D721Med (cell line): ENCODE measurements at places on chromosomes 1 and 21.

- no peak for DNase-seq
Measured at GRCh38 chr1:26787381-26787705, 407 bp upstream of the PIGV start.

GRCh38 chr1:29372108-29372507 is 135.8 kb downstream of the PTPRU start:
- DNase-seq = no peak

- DNase-seq = peak; percentile 20
Measured at GRCh38 chr1:197356723-197357533, 88.9 kb downstream of the CRB1 start.

- no peak for DNase-seq
Measured at GRCh38 chr1:155527677-155528076, 34.9 kb downstream of the ASH1L start.

- no peak for DNase-seq
Measured at GRCh38 chr1:203407296-203407695, 56.4 kb upstream of the FMOD start.

- no peak for DNase-seq
Measured at GRCh38 chr21:39317134-39318090, 4.0 kb upstream of the BRWD1 start.

GRCh38 chr1:243917177-243917862 is 67.3 kb upstream of the AKT3 start:
- DNase-seq = peak; percentile 65

DNA sequence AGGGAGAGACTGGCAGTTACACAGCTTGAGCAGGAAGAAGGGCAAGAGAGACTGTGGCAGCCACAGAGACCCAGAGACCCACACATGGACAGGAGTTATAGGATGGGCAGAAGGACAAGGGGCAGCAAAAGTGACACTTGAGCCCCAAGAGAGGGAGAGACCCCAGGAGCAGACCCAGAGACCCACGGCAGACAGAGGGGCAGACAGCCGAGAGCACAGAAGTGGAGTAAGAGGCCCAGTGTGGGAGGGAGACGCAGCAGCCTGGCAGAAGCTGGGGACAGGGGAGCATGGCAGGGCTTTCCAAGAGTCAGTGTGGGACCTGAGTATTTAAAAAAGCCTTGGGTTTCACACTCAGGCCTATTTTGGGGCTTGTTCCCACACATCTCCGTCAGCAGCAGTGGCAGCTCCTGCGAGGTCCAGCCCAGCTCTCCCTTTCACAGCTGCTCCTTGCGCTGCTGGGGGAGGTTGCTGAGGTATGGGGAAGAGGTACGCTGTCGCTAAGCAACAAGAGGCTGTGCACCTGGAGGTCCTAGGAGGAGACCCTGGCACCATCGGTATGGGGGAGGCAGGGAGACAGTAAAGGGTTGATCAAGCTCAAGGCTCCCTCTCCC is 9.0 kb upstream of the MEF2D start:
- DNase-seq = no peak

- no peak for DNase-seq
Measured at GRCh38 chr1:64060611-64061302, 142.7 kb upstream of the UBE2U start.

GRCh38 chr1:2335721-2336455 is 55.5 kb downstream of the MORN1 start:
- no peak for DNase-seq

GRCh38 chr1:235045921-235046601 is 82.6 kb downstream of the TOMM20 start:
- DNase-seq = peak; percentile 47

DNA sequence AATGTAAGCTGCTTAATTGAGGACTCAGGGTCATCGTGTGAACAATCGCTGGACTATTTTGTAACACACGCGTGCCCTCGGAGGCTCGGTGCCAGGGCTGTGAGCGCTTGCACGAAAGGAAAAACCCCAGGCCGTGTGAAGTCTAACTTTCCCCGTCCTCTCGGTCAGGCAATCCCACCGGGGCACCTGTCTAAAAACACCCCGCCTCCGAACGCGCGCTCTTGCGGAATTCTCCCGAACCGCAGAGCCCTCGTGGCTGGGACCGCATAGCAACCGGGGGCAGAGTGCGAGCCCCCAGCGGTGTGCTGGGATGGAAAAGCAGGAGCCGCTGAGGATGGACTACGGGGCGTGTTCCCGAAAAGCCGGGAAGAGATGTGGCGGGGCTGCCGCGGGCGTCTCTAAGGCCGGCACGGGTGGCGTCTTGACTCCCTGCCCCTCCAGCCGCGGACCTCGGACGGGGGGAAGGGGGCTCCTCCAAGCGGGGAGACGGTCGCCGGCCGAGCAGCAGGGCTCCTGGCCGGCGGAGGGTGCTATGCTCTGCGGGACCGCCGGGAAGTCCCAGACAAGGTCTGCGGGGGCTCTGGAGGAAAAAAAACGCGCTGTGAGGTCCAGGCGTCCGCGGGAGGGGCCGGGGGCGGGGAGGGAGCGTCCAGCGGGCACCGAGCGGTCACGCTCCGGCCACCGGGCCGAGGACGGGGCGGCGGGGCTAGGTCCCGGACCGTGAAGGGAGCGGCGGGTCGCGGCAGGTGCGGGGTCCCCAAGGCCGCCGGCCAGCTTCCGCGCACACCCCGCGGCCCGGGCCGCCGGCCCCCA is 936 bp downstream of the ZBTB21 start:
- no peak for DNase-seq

- DNase-seq = no peak
Measured at GRCh38 chr21:46005081-46005480, 23.5 kb downstream of the COL6A1 start.

DNA sequence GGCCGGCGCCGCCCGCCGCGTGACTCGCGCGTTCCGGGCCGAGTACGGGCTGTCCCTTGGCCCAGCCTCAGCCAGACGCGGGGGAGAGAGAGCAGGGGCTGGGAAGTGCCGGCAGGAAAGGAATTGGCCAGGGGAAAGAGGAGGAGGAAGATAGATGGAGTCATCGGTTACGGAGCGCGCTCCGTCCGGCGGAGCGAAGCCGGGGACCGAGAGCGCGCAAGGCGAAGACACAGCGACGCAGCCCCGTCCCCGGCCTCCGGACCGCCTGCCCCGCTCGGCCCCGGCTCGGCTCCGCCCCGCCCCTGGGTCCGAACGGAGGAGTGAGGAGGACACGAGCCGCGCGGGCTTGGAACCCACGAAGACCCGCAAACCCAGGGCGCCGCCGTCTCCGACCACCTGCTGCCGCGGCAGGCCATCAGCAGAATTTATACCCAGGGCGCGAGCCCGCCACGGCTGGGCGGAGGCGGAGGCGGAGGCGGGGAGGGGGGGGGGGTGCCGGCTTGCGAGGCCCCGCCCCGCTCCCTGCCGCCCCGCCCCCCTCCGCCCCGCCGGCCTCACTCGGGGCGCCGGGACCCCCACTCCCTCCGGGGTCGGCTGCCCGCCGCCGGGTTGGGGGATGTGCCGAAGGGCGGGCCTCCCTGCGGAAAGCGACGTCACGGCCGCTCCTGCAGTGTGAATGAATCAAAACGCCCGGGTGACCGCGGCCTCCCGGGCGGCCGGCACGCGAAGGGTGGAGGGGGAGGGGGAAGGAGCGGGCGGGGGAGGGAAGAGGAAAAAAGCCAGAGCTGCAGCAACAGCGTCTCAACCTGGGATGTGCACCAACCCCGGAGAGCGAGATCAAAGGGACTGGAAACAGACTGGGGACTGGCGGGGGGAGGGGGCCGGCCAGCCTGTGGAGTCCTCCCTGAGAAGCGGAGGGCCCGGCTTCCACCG is at the start of gene LHX4:
Gene LHX4, plus strand, starts transcription at position 782 of the 933 bp plus-strand sequence. CDS start 266 bp downstream, outside the sequence.
- DNase-seq = peak; percentile 93

- DNase-seq = no peak
Measured at GRCh38 chr1:76285578-76286135, 211.1 kb downstream of the ST6GALNAC3 start.

- no peak for DNase-seq
Measured at GRCh38 chr1:205435578-205436573, 14.0 kb upstream of the LEMD1 start.

GRCh38 chr1:6096243-6097116 is 50.8 kb downstream of the KCNAB2 start:
- no peak for DNase-seq

DNA sequence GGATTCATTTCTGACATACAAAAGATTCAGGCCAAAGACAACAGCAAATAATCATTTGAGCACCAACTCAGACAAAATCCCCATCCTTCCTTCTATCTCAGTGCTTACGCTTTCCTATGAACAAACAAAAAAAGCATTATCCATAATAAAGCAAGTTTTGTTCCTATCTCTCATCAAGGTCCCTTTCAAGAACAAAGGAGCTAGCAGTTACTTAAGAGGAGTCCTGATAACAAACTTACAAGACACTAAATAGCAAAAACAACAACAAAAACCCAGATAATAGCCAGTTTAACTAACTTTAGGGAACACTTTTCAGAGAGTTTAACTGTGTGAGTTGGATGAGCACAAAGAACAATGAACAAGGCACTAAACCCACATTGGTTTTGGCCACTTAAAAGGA is 10.5 kb downstream of the EVI5 start:
- no peak for DNase-seq

- DNase-seq = no peak
Measured at GRCh38 chr1:24501371-24502064, 1.1 kb upstream of the RCAN3 start.

- no peak for DNase-seq
Measured at GRCh38 chr1:110672753-110673108, 2.0 kb downstream of the KCNA3 start.

DNA sequence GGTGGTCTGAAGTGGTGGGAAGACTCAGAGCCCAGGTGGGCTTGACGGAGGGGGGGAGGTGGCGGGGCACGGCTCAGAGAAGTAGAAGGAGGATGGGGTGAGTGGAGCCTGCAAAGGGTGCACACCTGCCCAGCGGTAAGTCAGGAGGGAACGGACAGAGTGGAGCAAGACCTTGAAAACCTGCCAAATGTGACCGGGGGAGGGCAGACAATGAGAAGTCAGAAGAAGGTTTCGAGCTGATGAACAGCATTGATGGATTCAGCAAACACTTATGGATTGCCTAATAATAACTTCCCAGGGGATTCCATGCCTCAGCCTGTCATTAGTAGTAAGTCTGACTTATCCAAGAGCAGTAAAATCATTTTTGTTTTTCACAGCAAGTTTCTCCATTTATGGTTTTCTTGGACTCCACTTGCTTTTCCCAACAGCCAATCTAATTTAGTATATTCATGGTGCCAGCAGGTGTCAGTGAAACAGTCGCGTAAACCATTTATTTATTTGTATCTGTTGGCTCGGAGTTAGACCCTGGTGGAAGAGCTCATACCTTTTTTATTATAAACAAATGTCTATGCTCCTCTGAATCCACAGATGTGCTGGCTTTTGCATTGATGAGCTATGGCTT is 279.1 kb downstream of the PCP4 start:
- DNase-seq = no peak

DNA sequence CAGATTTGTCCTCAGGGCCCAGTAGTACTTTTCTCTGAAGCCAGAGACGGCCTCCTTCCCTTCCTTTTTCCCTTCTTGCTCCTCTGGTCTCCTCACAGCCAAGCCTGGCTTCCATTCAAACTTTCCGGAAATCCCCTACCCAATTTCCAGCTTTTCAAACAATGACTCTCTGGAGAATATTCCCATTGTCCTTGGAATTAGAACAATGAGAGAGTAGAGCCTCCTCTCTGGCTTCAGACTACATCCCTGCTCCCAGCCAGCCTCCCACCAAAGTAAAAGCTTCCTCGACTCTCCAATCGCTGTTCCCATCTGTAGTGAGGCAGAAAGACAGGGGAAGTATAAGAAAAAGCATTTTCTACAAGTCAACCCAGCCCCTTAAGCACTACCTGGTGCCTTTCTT is 77.7 kb upstream of the SOX13 start:
- DNase-seq = no peak

DNA sequence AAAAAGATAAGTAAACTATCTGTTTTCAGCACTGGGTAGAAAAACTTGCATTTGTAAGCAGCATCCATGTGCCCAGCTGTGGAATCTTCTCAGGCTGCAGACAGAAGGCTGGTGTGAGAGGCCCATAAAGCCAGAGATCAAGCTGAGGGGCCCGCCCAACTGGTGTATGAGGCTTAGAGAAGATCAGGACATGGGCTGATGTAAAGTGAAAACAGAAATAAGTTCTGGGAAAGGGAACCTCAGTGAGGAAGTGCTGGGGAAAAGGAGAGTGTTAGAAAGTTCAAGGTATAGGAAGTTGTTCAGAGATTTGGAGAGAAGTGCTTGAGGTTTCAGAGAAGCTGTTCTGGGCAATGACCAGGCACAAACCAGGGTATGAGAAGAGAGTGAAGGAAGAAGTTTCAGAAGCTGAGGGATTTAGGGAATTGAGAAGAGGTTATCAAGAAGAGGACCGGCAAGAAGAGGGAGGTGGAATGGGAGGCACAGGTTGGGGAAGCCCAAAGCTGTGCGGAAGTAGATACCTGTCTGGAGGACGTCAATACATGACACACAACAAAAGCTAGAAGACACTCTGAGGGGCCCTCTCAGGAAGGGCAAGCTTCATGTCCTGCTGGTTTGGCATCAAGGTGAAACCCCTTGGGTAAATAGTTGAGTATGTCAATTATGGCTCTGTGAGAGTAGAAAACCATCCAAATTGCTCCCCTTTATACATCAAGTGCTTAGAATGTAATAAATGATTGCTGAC is 2.7 kb upstream of the CD5L start:
- DNase-seq = no peak

DNA sequence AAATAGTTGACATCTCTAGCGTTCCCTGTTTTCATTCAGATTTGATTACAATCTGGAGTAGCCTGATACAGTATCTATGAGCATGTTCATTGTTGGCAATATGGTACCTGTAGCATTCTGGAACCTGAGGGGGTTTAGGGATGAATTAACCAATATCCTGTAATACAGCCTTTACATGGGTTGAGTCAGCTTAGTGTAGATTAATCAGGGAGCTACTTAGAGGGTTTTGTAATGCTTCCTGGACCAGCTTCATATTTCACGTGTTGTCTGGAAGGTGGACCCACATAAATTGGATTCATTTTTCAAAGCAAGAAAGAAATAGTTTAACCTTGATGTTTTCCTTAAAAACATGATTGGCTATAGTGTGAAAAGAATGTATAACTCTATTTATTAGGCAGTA is 3.6 kb downstream of the OTUD3 start:
- no peak for DNase-seq

- DNase-seq = no peak
Measured at GRCh38 chr1:241459186-241459802, 60.3 kb downstream of the FH start.

- DNase-seq = peak; percentile 39
Measured at GRCh38 chr1:12031039-12031980, 12.0 kb downstream of the MIIP start.

DNA sequence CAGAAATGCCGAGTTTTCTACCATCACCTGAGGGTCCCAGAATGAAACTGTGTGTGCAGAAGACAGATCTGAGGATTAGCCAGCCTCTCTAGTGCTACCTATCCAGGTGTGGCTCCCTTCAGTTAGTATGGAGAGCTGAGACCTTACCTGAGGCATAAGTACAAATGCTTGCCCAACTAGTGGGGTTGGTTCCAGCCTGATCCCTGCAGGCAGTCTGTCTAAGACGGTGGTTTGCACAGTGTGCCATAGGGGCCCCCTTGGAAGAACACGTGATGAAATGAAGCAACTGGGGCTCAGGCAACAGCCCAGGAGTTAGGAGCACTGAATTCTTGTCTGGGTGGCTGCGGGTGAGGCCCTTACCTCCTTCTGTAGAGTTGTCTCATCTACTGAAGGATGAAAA is 15.6 kb downstream of the S100A7A start:
- DNase-seq = no peak
